Lower lobe of right lung (tissue), 2 donors: ENCODE measurements at places on chromosomes 13 and 19. TPM values are rescaled to one million over a fixed set of nuclear protein-coding genes. Genes with fewer than 3 reads are reported as not detected.

The TEX101 gene
- not detected for total RNA-seq

DNA sequence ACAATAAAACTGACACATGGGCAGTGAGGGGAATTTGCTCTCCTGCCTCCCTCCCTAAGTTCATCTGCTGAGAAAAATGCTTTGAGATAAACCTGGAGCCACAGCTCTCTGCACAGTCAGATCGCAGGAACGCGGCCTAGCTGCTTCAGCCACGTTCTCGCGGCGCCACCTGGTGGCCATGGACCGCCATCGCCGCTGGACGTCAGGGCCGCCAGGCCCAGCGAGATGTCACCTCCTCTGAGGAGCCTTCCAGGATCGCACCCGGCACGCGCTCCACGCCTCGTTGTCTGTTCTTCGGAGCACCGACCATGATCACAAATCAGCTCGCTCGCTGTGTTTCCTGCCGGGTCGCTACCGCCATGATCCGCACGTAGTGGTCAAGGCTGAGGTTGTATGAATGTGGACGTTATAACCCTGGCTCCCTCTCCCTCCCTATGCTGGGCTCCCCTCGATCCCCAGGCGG lies 20.6 kb upstream of the USP29 start:
- peaks cover 4% of the 10 kb centered on the region for H3K27me3 ChIP-seq
- no peaks in the 10 kb centered on the region for H3K4me1 ChIP-seq
- H3K36me3 ChIP-seq = no peaks in the 10 kb centered on the region

GRCh38 chr13:100495455-100495854 lies 93.1 kb downstream of the GGACT start:
- peaks cover 16% of the 10 kb centered on the region for H3K4me1 ChIP-seq
- H3K4me3 ChIP-seq = no peak overlapping the region
- H3K27me3 ChIP-seq = no peaks in the 10 kb centered on the region
- no peak for DNase-seq
- no peaks in the 10 kb centered on the region for H3K36me3 ChIP-seq
- no peak overlapping the region for H3K27ac ChIP-seq

GRCh38 chr13:103523858-103524257 lies 457.6 kb upstream of the SLC10A2 start:
- H3K4me3 ChIP-seq = no peak overlapping the region
- no peak overlapping the region for H3K27ac ChIP-seq
- DNase-seq = no peak
- H3K36me3 ChIP-seq = no peaks in the 10 kb centered on the region
- no peaks in the 10 kb centered on the region for H3K27me3 ChIP-seq

The MAB21L1 gene
- 0.21 TPM for total RNA-seq

DNA sequence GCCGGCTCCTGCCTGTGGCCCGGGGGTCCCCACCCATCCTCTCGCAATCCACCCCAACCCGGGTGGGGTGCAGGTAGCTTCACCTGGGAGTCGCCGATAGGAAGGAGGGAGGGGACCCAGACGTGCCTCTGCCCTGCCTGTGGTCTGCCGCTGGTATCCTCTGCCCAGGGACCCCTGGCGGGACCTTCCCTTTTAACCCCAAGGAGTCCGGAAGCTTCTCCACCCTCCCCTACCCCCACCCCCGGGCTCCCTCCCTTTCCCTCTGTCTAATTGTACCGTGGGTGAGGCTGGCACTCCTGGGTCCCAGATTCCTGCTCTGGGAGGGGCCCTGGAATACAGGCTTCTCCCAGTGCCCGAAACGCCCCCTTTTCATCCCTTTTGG lies at the start of gene KLK10:
Gene KLK10 (minus strand): TSS at position 166 of the 382 bp plus-strand sequence. CDS start 579 bp downstream, outside the sequence.
- peaks cover 66% of the 10 kb centered on the region for H3K27me3 ChIP-seq
- peak within 1 kb of the TSS; percentile 41 for H3K27ac ChIP-seq
- H3K4me1 ChIP-seq = peaks cover 18% of the 10 kb centered on the region

The POU2F2 gene
- 6.1 TPM for total RNA-seq

DNA sequence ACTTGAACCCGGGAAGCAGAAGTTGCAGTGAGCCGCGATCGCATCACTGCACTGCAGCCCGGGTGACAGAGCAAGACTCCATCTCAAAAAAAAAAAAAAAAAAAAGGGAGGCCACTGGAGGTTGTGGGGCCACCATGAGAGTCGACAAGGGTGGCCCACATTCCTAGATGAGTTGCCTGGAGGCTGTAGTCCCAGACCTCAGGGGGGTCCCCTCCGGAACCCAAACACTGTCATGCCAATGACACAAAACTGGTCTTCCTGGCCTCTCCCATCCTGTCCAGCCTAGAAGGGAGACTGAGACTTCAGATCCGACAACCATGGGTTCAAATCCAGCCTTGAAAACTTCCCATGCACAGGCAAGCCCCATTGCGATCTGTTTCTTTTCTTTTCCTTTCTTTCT lies 14.7 kb downstream of the SPC24 start:
- no peaks in the 10 kb centered on the region for H3K27me3 ChIP-seq

DNA sequence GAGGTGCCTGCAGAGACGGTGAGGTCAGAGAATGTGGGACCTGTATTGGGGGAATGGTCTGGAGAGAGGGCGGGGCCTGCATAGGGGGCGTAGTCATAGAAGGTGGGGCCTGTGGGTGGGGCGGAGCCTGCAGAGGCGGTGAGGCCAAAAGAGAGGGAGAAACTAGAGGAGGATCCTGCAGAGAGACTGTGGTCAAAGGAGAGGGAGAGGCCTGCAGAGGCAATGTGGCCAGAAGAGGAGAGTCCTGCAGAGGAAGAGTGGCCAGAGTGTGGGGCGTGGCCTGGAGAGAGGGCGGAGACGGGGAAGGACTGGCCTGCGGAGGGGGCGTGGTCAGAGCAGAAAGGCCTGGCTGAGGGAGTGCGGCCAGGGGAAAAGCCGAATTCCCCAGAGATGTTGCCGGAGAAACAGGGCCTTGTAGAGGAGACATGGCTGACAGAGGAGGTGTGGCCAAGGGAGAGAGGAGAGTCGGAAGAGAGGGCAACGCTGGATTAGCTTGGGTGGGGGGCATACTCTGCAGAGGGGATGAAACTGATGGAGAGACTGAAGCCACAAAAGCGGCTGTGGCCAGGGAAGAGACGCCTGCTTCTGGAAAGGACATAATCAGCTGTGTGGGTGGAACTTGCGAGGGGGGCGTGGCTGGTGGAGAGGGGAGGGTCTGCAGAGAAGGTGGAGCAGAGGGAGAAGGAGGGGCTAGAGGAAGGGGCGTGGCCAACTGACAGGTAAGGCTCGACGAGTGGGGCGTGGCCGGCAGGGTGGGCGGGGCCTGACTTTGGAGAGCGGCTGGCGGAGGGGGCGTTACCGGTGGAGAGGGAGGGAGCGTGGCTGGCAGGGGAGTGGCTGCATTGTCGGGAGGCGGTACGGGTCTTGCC lies 2.5 kb downstream of the PRR36 start:
- DNase-seq = peak; percentile 96
- H3K27ac ChIP-seq = no peak overlapping the region
- H3K27me3 ChIP-seq = peaks cover 31% of the 10 kb centered on the region
- no peaks in the 10 kb centered on the region for H3K36me3 ChIP-seq

The CYP2A6 gene
- total RNA-seq = 2.0 TPM

DNA sequence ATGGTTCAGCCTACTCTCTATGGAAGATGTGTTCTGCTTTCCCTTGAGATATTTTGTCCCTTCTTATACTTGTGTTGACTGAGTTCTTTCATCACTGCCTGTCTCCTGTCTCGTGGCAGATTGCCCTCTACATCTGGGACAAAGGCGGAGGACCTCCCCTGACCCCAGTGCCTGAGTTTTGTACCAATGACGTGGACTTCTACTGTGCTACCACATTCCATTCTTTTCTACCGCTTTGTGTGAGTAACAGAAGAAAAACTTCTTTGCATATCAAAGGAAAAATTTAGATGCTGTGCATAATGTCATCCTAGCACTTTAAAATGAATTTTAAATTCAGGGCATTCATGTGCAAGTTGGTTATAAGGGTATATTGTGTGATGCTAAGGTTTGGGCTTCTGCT lies 74.6 kb downstream of the B3GLCT start:
- H3K4me3 ChIP-seq = no peak overlapping the region
- H3K27ac ChIP-seq = no peak overlapping the region
- DNase-seq = no peak
- H3K4me1 ChIP-seq = no peaks in the 10 kb centered on the region
- H3K27me3 ChIP-seq = no peaks in the 10 kb centered on the region

GRCh38 chr13:50152224-50152623 lies 137.0 kb downstream of the KCNRG start:
- no peak for DNase-seq
- H3K27me3 ChIP-seq = no peaks in the 10 kb centered on the region
- H3K36me3 ChIP-seq = no peaks in the 10 kb centered on the region
- H3K27ac ChIP-seq = no peak overlapping the region

The UBA52 gene
- 884 TPM for total RNA-seq

DNA sequence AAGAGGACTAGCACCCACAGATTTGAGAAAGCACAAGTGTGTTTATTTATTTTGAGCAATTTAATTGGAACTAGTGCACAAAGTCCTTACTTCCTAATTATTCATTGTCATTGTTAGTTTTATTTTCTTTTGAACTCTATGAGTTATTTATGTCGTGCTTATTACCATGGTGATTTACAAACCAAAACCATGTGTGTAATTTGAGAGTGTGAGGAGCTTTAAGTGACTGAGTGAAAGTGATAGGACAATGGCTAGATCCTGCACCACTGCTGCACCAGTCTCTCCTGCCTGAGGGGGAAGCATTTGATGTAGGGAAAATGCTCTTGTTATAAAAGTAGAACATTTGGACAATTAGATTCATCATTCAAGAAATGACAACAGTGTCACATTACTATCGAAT lies 172.3 kb upstream of the KLF12 start:
- DNase-seq = no peak
- no peaks in the 10 kb centered on the region for H3K36me3 ChIP-seq
- no peak overlapping the region for H3K27ac ChIP-seq
- no peaks in the 10 kb centered on the region for H3K4me1 ChIP-seq
- H3K4me3 ChIP-seq = no peak overlapping the region

The IZUMO2 gene
- not detected for total RNA-seq

- no peak overlapping the region for H3K27ac ChIP-seq
- no peaks in the 10 kb centered on the region for H3K36me3 ChIP-seq
- H3K27me3 ChIP-seq = no peaks in the 10 kb centered on the region
- no peak overlapping the region for H3K4me3 ChIP-seq
Measured at GRCh38 chr19:7188698-7189629, 105.2 kb downstream of the INSR start.

DNA sequence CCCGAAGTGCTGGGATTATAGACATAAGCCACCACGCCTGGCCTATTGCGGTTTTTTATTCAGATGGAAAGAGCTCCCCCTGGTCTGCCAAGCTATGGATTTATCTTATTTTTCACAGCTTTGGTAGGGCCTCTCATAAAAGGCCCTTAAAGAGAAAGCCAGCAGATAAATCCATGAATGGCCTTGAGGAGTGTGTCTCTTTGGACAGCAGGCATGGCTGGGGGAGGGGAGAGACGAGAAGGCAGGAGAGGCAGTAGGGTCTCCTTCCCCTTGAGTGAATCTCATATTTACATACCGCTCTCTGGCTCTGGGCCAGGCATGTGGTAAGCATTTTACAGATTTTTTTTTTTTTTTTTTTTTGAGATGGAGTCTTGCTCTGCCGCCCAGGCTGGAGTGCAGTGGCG lies 25.2 kb downstream of the MARK4 start:
- no peak overlapping the region for H3K4me3 ChIP-seq
- H3K36me3 ChIP-seq = peaks cover 79% of the 10 kb centered on the region
- H3K27ac ChIP-seq = no peak overlapping the region

The ZNF724 gene
- total RNA-seq = 1.7 TPM

DNA sequence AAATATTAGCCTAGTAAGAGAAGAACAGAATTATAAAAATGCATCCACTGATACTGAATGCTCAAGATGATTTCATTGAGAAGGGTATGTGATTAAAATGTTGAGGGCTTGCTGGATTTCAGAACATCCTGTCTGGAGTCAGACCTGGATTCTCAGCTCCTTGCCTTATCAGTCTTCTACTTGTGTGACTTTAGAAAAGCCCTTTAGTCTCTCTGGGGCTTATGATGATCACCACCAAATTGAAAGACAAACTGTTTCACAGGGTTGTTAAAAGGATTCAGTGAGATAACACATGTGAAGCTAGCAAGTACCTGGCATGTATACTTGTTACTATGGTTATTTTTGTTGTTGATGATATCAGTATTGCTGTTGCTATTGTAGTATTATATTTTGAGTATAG lies 118.4 kb downstream of the GPC6 start:
- no peak for DNase-seq
- no peak overlapping the region for H3K4me3 ChIP-seq
- no peak overlapping the region for H3K27ac ChIP-seq
- H3K36me3 ChIP-seq = no peaks in the 10 kb centered on the region
- H3K27me3 ChIP-seq = no peaks in the 10 kb centered on the region

DNA sequence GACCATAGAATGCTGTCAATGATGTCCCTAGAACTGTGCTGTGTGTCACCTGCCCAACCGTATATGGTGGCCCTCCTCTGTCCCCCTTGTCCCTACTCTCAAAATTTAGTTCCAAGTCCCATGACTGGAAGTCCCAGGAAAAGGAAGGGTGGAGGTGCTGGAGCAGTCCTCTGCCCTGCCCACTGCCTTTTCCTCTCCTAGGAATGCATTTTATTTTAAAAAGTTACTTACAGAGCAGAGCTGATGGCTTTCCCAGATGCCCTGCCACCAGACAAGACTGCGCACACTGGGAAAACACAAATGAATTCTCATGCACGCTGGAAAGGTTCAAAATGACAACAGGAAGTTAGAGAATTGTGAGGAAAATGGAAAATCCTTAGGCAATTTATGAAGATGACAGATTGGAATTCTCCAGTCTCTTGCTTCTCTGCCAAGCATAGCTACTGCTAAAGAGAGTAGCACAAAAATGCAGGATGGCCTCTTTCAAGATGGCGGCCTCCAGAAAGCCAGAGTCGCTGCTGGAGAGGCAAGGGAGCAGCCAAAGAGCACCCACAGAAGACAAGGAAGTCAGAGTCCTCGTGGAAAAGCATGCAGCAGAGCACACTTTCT lies 117.1 kb upstream of the TSC22D1 start:
- no peak for DNase-seq
- H3K27me3 ChIP-seq = no peaks in the 10 kb centered on the region
- no peak overlapping the region for H3K27ac ChIP-seq
- no peak overlapping the region for H3K4me3 ChIP-seq
- H3K36me3 ChIP-seq = no peaks in the 10 kb centered on the region
- H3K4me1 ChIP-seq = no peaks in the 10 kb centered on the region

The TMEM59L gene
- 1.1 TPM for total RNA-seq

The ERICH4 gene
- total RNA-seq = not detected

DNA sequence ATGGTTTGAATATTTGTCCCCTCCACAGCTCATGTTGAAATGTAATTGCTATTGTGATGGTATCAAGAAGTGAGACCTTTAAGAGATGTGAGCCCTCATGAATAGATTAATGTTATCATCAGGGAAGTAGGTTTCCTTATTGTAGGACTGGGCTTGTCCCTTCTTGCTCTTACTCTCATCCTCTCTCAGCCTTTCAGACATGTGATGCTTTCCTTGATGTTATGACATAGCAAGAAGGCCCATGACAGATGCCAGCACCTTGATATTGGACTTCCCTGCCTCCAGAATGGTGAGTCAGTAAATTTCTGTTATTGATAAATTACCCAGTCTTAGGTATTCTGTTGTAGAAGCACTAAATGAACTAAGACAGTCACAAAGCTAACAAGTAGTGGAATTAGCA lies 5.7 kb upstream of the ZMYM2 start:
- no peak for DNase-seq
- no peak overlapping the region for H3K27ac ChIP-seq
- no peak overlapping the region for H3K4me3 ChIP-seq
- no peaks in the 10 kb centered on the region for H3K27me3 ChIP-seq
- H3K4me1 ChIP-seq = no peaks in the 10 kb centered on the region

The KLK14 gene
- total RNA-seq = 0.89 TPM

The CELF5 gene
- total RNA-seq = not detected

- H3K4me3 ChIP-seq = peak overlapping the region; percentile 95
- peak; percentile 85 for DNase-seq
- H3K27me3 ChIP-seq = no peaks in the 10 kb centered on the region
- peaks cover 19% of the 10 kb centered on the region for H3K36me3 ChIP-seq
- peaks cover 22% of the 10 kb centered on the region for H3K4me1 ChIP-seq
- peak overlapping the region; percentile 91 for H3K27ac ChIP-seq
Measured at GRCh38 chr19:45693106-45693788, 781 bp downstream of the QPCTL start.
